ENCODE measurements at places on chromosomes 16 and 17.

GRCh38 chr16:62751218-62751617 lies 715.0 kb upstream of the CDH8 start:
- DNase-seq, result no peak

- DNase-seq, result peak; percentile 84
Observed at GRCh38 chr16:86663685-86664521, 85.6 kb downstream of the FOXL1 start.

- peak; percentile 84 for DNase-seq
Observed at GRCh38 chr16:89410794-89411309, 79.5 kb downstream of the ANKRD11 start.

GRCh38 chr17:59786213-59786535 lies 78.7 kb downstream of the VMP1 start:
- no peak for DNase-seq

DNA sequence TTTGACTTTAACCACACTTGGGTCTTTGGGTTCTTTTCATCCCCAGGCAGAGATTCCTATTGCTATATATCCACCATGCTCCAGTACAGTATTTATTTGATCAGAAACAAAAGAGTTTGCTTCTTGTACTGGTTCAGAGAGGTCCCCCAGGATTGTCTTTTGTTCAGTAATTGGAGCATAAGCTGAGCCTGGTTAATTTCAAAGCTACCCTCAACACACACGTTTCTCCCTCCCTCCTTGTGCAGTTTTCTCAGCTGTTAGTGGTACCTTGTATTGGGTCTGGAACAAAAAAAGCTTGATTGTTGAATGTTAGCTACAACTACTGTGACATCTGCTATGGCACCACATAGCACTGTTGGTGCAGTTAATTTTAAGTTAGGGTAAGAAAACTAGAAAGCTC lies 50.0 kb downstream of the NUP93 start:
- no peak for DNase-seq

DNA sequence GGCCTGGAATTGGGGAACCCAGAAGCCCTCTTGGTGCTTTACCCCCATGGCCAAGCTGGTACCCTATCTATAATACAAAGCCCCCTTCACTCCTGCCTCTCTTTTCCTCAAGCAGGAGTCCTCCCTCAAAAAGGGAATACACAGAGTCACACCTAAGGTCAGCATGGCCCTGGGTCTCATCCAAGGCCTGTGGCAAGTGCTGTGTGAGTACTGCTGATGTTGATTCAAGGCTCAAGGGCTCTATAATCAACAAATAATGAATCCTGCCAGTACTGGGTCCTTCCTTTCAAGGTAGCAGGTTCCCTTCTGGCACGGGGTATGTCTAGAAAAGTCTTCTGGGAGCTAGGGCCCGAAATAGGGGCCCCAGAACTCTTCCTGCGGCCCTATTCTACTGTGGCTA lies 187.3 kb downstream of the CYB561 start:
- no peak for DNase-seq

DNA sequence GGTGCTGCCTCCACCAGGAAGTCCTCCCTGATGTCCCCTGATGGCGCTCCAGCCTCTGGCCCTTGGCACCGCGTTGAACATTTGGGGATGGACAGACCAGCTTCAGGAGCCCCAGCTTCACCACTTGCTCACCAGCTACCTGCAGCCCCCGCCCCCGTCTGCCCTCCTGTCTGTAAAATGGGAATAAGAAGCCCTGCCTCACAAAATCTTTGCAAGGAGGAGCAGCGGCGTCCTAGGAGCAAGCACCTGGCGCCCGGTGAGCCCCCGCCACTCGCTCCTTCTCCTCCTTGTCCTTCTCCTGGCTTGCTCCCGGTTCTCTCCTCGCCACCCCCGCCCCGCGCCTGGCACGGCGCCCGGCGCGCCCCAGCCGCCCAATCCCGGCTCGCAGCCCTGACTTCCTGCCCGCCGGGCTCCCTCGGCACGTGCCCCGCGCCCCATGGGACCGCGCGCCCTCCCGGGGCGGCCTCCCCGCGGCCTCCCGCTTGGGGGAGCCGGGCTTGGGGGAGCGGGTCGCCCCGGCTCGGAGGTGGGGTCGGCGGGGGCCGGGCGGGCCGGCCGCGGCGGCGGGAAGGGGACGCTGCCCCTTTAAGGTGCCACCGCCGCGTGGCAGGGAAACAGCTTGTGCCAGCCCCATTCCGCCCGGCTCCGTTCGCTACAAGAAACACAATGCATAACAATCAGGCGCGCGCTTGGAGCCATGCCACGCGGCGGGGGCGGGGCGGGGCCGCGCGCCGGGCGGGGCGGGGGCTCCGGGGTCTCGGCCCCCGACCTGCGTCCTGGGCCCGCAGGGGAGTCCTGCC lies 9.1 kb upstream of the PPP1R1B start:
- no peak for DNase-seq

- no peak for DNase-seq
Observed at GRCh38 chr16:81593481-81593880, 148.9 kb downstream of the CMIP start.

- DNase-seq, result no peak
Observed at GRCh38 chr16:71424626-71425025, 17.2 kb downstream of the TLE7 start.

GRCh38 chr17:75692976-75693375 lies 25.8 kb downstream of the SAP30BP start:
- DNase-seq, result no peak

- no peak for DNase-seq
Observed at GRCh38 chr16:79589601-79590102, 10.9 kb downstream of the MAF start.
